ENCODE measurements at places on chromosomes 2 and 18.

DNA sequence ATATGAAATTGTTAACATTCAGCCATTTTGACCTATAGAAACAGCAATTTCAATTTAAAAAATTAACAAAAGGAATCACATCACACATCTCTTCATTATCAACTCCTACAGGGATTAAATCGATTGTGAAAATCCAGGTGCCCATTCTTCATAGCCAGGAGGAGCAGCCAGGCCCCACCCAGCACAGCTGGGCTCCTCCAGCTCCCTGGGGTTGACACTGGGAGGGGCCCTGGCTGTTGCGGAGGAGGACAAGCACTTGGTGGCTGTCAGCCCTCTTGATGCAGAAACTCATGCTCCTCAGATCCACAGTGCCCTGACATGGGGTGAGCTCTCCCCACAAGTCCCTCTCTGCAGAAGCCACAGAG is 99.8 kb downstream of the FAM210A start:
- no peak for DNase-seq

GRCh38 chr2:41853427-41854191 is 194.2 kb upstream of the PKDCC start:
- peak; percentile 71 for DNase-seq

GRCh38 chr2:43221124-43221762 is 5.2 kb downstream of the ZFP36L2 start:
- peak; percentile 54 for DNase-seq

- no peak for DNase-seq
Measured at GRCh38 chr2:113021312-113021711, 16.1 kb downstream of the IL36A start.

GRCh38 chr2:129623783-129624182 is 355.7 kb upstream of the RAB6C start:
- DNase-seq = no peak

DNA sequence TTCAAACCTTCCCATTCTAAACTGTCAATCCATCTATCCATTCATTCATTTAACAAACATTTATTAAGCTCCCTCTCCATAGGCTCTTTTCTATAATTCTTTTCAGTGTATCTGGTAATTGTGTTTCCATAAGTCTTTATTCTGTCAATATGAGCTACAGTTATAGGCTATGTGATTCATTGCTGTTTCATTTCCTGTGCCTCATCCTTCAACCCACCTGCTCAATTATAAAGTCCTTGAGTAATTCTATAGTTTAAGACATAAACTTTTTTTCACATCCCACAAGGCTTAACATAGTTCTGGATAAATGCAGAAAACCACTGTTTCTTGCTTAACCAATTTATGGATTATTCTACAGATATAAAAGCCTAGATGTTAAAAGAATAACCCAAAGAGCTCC is 84.2 kb upstream of the PIK3C3 start:
- no peak for DNase-seq

GRCh38 chr2:44948565-44949328 is 7.2 kb downstream of the SIX3 start:
- no peak for DNase-seq

GRCh38 chr2:112768432-112768831 is 4.0 kb upstream of the CKAP2L start:
- DNase-seq = no peak
